ENCODE measurements at places on chromosomes 7 and 10.

- no peak for DNase-seq
Observed at GRCh38 chr10:98848361-98848760, 387.3 kb downstream of the HPSE2 start.

DNA sequence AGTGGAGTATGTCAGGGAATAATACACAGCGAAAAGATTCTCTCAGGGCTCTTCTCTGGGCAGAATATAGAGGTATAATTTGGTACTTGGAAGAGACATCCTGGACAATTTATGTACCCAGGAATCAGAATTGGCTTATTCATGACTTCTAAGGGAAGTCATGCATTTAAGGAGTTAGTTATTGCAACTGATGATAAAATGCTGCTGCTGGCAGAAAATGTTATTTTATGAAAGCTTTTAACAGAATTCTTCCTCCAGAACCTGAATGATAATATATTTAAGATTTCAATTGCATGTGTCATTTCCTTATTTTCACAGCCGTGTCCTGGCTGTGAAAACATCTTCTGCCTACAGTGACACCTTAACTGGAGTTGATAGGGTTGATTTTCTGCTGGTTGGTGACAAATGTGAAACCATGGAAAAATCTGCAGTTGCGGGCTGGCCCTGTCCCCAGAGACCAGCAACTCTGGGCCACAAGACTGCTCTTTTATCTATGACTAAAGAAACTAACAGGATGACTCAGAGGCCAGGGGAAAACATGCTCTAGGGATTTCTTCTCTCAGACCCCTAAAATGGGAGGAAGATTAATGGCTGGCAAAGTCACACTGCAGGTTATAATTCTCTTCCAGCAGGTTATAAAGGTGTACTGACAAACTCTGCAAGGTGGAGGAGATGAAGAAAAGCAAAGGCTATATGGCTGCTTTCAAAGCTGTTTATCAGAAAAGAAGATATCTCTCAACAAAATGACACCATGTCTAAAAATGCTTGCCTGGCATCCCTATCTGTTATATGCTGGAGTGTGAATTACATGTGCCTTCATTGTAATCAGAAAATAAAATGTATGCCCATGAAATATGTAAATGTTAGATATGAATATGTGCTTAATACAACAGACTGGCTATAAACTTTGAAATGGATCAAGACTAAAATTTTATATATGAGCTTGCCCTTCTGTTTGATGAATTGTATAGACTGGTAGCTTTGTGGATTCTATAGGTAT lies 12.1 kb upstream of the TRUB1 start:
- no peak for DNase-seq

- no peak for DNase-seq
Observed at GRCh38 chr7:46651561-46652088, 730.6 kb upstream of the IGFBP3 start.

- no peak for DNase-seq
Observed at GRCh38 chr10:14653271-14654161, 121.2 kb downstream of the FAM107B start.

GRCh38 chr7:81013083-81013817 lies 94.4 kb upstream of the SEMA3C start:
- DNase-seq = no peak

- no peak for DNase-seq
Observed at GRCh38 chr7:79272066-79272669, 181.3 kb downstream of the MAGI2 start.

GRCh38 chr10:110919349-110919931 lies at the start of gene SHOC2:
Gene SHOC2 (plus strand): TSS chr10:110919604. CDS start chr10:110964359, 44,755 bp downstream.
- DNase-seq = peak; percentile 96

DNA sequence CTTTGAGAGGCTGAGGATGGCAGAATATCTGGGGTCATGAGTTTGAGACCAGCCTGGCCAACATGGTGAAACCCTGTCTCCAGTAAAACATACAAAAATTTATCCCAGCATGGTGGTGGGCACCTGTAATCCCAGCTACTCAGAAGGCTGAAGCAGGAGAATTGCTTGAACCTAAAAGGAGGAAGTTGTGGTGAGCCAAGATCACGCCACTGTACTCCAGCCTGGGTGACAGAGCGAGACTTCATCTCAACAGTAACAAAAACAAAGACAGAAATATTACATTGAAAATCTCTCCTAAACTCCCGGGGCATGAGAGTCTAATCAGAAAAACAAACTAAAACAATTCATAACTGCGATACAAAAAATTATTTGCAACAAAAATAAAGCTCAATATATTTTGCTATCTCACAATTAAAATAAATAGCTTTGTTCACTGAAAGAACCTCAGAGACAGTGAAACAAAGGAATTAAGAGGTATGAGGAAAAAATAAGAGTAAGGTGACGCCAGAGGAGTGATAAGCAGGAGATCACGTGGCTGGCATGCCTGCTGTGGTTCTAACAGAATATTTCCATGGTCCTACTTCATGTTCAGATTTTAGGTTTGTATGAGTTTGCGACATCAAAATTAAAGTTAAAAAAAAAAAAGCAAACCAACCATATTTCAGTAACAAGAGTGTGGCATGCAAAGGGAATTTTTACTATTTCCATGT lies 527.7 kb upstream of the POM121L12 start:
- no peak for DNase-seq

- no peak for DNase-seq
Observed at GRCh38 chr7:54992871-54993475, 25.8 kb upstream of the EGFR start.

GRCh38 chr10:77177589-77177988 lies 460.0 kb downstream of the KCNMA1 start:
- no peak for DNase-seq

- DNase-seq = no peak
Observed at GRCh38 chr7:106294334-106294733, 9.6 kb upstream of the NAMPT start.

DNA sequence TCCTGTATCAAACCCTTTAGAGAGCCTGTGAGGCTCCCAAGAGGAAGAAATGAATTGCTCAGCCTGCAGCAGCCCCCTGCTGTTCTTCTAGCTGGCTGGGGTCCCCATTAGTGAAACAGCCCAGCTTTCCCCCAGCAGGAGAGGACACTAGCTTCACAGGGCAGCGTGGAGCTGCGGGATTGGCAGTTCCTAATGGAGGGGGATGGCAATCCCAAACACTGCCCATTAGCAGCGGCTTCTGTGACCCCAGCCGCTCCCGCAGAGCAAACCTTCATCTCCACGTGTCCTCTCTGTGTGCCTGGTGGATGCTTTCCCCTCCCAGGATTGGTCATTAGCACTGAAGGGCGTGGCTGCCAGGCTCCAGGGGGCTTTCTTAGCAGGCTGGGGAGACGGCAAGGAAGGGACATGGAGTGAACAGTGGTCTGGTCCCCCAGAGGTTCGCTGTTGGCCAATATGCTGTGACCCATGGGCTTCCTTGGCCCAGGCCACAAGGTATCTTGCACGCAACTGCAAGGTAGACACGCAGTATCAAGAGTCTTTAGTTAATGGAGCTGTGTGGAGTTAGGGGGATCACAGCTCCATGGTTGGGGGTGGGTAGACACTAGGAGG lies 322.5 kb upstream of the ZMIZ1 start:
- DNase-seq = no peak

DNA sequence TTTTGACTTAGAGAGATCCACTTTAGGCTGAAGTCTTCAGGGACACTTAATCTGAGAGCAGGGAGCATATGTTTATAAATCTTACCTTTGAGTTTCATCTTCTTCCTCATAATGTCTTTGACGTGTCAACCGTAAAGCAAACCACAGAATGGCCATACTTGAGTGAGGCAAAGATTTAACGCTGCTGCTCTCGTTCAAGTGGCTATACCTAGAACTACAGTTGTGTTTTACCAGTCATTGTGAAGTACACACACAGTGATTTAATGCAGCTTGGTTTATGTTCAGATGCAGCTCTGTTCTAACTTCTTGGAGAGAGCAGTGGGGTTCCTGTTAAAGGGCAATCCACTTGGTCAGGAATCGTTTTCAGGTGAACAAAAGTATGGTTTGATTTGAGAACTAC lies 39.9 kb upstream of the GOT1 start:
- no peak for DNase-seq

GRCh38 chr10:88848499-88848898 lies 3.1 kb downstream of the ANKRD22 start:
- DNase-seq = no peak

DNA sequence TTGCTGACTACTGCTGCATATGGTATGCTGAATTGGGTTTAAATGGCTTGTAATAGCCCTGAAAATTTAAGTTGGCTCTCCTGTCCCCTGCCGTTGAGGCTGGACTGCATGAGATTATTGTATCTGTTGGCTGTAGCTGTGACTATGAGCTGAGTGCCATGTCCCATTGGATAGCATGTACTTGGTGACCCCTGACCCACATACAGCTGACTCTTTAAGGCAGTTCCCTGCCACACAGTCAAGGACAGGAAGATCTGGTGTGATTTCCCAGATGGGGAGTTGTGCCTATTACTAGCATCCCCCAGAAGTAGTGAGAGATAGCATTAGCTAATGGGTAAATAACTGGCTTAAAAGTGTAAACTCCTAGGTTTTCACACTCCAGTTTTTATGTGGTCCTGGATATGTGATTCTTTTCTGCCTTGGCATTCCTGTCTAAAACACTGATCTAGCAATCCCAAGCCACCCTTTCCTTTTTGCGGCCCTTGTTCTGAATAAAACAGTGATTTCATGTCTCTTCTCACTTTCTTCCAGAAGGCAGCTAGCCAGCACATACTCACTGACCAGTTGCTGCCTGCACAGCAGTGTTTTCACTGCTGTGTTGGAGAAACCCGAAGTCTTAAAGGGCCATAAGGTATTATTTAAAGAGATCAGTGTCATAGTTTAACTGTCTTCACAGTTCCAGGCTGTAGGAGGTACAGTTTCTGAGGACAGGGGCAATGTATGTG lies 35.9 kb downstream of the LRRC4 start:
- DNase-seq = no peak

DNA sequence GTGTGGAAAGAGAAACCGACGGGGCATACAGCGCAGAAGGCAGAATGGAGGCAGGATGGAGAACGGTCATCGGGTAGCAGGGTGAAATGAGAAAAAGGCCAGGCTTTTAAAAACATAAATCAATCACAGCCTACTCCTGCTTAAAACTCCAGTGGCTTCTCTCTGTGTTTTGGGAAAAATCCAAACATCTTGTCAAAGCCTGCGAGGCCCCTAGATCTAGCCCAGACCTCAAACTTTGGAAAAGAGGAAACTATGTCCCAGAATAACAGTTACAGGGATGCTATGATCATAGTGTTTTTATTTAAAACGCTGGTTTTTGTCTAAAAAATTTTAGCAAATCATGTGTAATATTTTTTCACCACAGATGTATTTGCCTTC lies 41.1 kb downstream of the PPP1R3C start:
- DNase-seq = no peak

- no peak for DNase-seq
Observed at GRCh38 chr10:112706577-112706976, 243.5 kb upstream of the TCF7L2 start.

DNA sequence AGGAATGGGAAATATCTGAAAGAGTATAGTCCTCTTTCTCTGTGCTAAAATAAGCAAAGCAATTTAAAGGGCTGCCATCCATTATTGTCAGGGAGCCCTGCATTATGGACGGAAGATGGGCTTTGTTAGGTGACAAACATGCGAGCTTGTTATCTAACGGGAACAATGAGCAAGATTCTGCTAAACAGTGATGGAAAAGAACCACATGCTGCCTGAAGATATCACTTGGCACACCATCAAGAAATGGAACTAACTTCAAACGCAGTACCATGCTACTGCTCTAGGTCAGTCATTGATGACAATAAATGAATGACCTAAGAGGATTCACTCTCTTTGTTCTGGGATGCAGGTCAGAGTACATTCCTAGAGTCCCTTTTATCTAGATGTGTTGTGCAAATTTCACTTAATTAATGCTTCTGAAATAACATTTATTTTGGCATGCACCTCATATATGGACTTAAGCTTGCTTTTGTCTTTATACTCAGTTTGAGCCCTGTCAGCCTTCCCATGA lies 175.7 kb upstream of the PTN start:
- no peak for DNase-seq

- DNase-seq = no peak
Observed at GRCh38 chr7:143315776-143316175, at the start of gene CLCN1. Gene CLCN1 (plus strand): TSS chr7:143316111. CDS start chr7:143316213, 102 bp downstream.

DNA sequence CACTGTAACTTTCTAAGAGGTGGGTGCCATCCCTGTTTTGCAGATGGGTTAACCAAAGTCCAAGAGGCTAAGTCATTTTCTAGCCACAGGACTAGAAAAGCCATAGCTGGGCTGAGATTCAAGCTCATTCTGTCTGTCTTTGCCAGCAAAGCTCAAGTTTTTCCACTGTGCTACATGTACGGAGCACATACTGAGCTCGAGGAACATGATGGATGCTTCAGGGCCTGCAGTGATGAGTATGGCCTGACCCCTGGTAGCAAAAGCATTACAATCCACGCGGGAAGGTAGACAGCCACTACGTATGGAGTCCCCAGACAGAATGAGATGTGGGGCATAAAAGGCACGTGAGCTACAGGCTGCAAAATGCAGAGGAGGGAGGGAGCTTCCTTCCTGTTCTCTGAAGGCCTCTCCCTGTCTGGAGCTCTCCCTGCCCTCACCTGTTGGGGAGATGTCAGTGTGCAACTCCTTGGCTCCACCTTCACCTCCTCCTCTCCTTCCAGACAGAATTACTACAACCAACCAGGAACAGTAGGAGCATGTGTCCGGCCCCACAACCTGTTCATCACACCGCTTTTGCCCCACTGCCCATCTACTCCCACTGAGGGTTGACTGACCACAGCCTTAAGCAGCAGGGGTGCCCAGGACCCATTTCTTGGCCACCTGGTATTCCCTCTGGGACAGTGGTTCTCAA lies 16.4 kb downstream of the ITPRIP start:
- no peak for DNase-seq
